IPS DF 6.9 (cell line): ENCODE measurements at places on chromosomes 2 and 18.

DNA sequence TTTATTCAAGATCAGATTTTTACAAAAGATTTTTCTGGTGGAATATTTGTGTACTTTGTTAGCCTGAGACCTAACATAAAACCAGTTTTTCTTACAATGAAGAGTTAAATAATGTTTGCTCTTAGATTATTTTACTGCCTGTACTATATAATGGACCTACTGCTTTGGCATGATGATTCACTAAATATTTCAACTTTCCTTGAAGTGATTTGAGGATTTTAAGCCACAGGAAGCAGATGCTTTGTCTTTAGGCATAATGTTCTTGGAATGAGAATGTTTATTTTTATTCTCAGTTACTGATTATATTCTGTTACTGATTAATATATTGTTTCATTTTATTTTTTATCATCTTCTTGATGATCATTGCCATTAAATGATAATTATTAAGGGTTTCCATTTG is 175.3 kb upstream of the LRP1B start:
- H3K4me3 ChIP-seq: no peak overlapping the region
- no peaks in the 10 kb centered on the region for H3K36me3 ChIP-seq
- H3K4me1 ChIP-seq: no peaks in the 10 kb centered on the region
- H3K27ac ChIP-seq: no peak overlapping the region
- DNase-seq: no peak

DNA sequence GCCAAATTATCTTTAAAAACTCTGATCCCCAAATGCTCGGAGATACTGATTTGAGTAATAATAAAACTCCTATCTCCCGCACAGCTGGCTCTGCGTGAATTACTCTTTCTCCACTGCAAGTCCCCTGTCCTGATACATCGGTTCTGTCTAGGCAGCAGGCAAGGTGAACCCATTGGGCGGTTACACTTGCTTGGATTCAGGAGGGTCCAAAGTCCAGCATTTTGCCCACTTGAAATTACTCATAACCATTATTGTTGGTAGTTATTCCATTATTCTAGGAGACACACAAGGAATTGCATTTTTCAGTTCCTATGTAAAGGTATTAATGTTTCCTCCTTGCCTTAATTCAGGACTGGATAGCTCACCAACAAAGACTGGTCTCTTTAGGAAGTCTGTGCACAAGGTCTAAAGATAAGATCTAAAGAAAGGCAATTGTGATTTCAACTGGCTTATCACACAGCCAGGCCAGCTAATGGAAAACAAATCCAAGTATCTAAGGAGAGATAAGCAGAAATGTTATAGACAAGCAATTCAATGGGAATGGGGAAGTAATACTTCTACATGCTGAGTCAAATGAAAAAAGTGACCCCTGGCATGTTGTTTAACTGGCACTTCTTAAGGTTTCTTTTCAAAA is 23.2 kb upstream of the NPC1 start:
- DNase-seq: no peak
- no peaks in the 10 kb centered on the region for H3K36me3 ChIP-seq
- H3K4me1 ChIP-seq: no peaks in the 10 kb centered on the region
- H3K27me3 ChIP-seq: no peaks in the 10 kb centered on the region

GRCh38 chr2:16661936-16662839 is 3.4 kb downstream of the CYRIA start:
- H3K36me3 ChIP-seq: no peaks in the 10 kb centered on the region
- peaks cover 2% of the 10 kb centered on the region for H3K4me1 ChIP-seq
- no peak overlapping the region for H3K4me3 ChIP-seq
- no peaks in the 10 kb centered on the region; the same call in 1 of the 2 replicates for H3K27me3 ChIP-seq

- no peak overlapping the region for H3K4me3 ChIP-seq
- no peaks in the 10 kb centered on the region for H3K27me3 ChIP-seq
- peaks cover 5% of the 10 kb centered on the region; the same call in 1 of the 2 replicates for H3K4me1 ChIP-seq
- no peak overlapping the region for H3K27ac ChIP-seq
Measured at GRCh38 chr2:174590928-174591648, 6.5 kb downstream of the WIPF1 start.

- H3K4me3 ChIP-seq: no peak overlapping the region
Measured at GRCh38 chr2:33380001-33380609, 96.3 kb upstream of the RASGRP3 start.

DNA sequence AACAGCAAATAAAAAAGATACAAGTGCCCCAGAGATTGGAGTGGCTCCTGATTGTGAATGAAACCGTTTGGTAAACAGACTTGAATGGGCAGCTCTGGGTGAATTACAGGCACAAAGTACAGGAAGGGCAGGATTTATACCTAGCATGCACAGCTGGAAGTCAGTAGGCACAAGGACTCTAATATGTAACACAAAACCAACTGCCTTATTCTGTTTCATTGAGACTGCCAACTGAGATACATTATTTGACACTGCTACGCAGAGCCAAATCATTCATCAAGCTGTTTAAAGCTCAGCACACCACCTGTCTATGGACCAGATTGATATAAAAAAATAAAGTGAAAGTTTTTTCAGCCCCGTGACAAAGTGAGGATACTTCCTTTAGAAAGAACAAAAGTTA is 541.2 kb downstream of the NUP35 start:
- H3K4me1 ChIP-seq: no peaks in the 10 kb centered on the region; the same call in none of the 2 replicates
- DNase-seq: no peak
- H3K4me3 ChIP-seq: no peak overlapping the region
- no peaks in the 10 kb centered on the region for H3K36me3 ChIP-seq
- no peaks in the 10 kb centered on the region for H3K27me3 ChIP-seq
